Effector CD4-positive, alpha-beta T cell (primary cell): ENCODE measurements at places on chromosomes 3 and 15.

DNA sequence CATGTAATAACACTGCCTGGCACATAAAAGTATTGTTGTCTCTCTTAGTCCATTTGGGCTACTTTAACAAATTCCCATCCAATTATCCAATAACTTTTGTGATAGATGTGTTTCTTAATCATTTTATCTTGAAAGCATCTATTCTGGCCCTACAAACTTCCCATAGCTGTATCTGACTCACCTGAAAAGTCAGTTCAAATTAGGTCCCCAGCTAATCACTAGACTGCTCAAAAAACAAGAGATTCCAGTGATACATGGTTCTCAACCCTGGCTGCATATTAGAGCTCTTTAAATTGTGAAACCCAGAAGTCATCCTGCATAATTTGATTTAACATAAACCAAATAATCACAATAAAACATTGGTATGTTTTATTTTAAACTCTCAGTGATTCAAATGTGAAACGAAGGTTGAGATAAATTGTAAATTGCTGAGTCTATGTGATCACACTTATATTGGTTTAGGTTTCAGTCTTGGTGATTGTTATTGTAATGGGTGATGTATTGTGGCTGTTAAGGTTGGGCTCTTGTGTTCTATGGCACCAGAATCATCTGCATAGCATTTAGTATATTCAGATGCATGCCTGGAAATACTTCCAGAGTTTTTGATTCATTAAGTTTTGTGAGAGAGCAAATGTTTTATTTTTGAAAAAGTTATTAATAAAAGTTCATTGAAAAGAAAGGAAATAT, 268.9 kb upstream of the KCNMB2 start:
- no peak for DNase-seq

DNA sequence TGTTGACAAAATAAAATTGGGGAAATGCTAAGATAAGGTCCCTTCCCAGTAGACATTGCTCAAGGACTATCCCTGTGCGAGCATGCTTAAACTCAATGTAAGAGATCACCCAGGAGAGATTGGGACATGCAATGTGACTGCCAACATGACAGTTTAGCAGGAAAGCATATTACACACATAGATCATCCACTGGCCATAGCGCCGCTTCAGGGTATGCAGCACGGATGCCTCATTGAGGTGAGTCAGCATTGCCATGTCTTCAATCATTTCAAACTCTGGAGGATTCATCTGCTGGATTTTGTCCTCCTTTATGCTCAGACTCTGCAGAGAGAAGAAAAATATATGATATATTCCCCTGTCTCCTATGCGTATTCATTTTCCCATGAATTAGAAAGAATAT, 8.9 kb downstream of the MYH15 start:
- no peak for DNase-seq

- no peak for DNase-seq
Measured at GRCh38 chr15:96703794-96704550, 373.5 kb downstream of the NR2F2 start.

DNA sequence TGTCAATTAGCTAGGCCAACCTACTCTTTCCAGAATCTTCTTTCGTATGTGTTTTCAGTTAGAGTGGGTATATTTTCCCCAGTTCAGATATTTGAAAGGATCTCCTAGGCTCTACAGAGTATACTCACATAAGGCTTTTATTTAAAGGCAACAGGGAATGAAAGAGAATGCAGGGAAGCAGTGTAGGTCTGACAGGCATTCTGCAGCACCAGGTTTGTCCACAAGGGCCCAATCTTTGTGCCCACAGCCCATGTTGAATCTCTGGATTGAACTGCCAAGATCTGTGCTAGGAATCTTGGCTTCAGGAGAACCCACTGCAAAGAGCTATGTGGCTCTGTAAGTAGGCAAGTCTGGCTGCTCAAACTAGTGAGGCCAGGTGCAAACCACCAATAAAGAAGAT, 24.2 kb upstream of the GALNT15 start:
- no peak for DNase-seq

- DNase-seq, result no peak
Measured at GRCh38 chr3:16400106-16400931, 113.2 kb downstream of the RFTN1 start.

DNA sequence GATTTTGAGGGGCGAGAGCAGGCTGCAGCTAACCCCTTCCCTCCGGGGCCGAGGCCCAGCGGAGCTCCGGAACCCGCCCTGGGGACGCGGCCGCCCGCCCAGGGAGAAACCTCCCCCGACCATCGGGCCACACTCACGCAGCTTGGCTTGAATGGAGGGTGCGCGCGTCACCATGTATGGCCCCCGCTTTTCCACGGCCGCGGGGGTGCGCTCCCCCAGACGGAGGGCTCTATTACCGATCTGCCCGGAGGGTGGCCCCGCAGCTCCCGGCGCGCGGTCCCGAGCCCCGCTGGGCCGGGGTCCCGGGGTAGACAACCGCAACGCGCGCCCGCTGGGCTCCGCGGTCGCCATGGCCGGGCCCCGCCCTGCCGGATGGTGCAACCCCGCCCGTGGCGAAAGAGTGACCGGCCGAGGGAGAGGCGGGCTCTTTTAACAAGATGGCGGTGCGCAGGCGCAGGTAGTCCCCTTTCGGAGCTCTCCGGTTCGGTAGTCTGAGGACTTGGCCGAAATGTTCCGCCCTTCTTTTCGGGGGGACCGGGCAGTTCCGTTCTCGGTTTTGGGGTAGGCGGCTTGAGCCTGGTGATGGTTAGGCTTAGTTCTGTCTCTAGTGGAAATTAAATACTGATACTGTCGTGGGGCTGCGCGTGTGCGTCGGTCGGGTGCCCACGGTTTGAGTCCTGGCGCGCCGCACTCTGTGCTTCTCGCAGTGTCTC, at the start of gene FAM219B:
FAM219B (minus strand) TSS at position 402 of the 713 bp plus-strand sequence; CDS start at position 351, 51 bp downstream.
- peak; percentile 64 for DNase-seq

GRCh38 chr15:41935566-41936020, 36.8 kb downstream of the EHD4 start:
- no peak for DNase-seq

DNA sequence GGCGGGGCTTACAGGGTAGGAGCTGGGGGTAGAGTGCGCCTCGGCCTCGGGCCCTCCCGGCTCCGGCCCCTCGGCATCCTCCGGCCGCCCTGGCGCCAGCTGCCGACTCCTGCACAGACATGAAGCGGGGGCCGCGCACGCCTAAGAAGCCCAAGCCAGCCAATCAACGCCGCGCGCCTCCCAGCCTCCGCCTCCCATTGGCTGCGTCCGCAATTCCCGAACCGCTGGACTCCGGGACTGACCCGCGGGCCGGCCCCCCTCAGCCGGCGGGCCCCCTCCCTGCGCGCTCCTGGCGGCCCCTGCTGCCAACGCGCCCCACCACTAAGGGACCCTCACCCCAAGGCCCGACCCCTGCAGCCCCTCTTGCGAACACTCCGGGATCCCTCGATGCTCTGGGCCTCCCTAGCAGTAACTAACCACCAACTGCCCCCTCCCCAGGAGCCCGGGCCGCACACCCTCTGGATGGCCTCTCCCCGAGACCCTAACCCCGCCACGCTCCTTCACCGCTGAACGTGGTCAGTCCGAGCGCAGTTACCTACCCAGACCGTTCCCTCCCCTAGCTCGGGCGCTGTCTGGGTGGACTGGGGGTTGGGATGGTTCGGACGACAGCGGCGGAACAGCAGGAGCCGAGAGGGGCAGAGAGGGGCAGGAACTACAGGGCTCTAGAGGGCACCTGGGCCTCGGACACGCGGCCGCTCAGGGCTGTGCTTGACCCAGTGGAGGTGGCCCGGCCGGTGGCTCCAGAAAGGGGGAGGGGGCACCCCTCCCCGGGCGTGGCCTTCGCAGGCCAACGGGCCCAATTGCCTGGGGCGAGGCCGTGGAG, 5.0 kb downstream of the GATA2 start:
- no peak for DNase-seq

DNA sequence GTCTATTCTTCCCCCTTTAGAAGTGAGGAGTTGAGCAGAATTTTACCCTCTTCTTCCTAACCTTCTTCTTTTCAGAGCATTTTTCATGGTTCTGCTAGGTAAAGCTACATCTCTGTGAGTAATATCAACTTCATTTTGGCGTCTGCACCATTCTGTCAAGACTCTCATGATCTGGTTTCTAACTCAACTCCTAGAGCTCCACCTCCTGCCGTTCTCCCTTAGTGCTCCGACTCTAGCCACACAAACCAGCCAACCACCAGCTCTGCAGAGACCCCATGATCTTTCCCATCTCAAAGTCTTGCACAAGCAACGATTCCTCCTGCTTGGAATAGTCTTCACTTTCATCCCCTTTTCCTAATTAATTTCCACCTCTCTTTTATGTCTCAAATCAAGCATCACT, 193.9 kb upstream of the TMC3 start:
- no peak for DNase-seq

- no peak for DNase-seq
Measured at GRCh38 chr15:43919540-43920253, 92.9 kb downstream of the WDR76 start.

DNA sequence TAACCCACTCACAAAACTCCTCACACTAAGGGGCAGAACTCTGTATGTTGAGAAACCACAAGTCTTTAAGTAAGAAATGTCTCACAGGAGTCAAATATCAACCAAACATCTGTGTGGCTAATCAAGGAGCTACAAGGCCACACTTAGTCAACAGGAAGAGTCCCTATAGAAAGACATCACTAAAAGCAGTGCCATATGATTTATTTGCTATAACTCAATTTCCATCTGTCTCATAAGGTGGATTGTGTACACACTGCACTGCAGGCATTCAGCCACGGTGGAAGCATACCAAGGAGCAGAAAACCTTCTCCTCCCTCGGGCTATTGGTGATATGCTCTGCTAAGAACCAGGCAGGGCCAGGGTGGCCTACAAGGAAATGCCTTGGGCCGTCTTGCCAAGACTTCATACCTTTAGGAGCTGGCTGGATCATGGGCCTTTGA, 197.6 kb upstream of the CFAP20DC start:
- DNase-seq, result no peak

GRCh38 chr15:69593981-69594966, 141.7 kb downstream of the RPLP1 start:
- DNase-seq, result no peak

DNA sequence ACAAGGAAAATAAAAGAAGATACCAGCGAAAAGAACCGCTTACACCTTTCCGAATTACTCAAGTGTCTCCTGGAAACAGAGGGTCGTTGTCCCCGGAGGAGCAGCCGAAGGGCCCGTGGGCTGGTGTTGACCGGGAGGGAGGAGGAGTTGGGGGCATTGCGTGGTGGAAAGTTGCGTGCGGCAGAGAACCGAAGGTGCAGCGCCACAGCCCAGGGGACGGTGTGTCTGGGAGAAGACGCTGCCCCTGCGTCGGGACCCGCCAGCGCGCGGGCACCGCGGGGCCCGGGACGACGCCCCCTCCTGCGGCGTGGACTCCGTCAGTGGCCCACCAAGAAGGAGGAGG, 325 bp downstream of the ALCAM start:
- DNase-seq, result peak; percentile 20

GRCh38 chr3:56683122-56683817, at the start of gene TASOR:
TSS of gene TASOR (minus strand) at chr3:56683265. CDS start at chr3:56683006, 259 bp downstream.
- peak; percentile 81 for DNase-seq

- no peak for DNase-seq
Measured at GRCh38 chr3:121552379-121552778, 6.6 kb upstream of the POLQ start.

DNA sequence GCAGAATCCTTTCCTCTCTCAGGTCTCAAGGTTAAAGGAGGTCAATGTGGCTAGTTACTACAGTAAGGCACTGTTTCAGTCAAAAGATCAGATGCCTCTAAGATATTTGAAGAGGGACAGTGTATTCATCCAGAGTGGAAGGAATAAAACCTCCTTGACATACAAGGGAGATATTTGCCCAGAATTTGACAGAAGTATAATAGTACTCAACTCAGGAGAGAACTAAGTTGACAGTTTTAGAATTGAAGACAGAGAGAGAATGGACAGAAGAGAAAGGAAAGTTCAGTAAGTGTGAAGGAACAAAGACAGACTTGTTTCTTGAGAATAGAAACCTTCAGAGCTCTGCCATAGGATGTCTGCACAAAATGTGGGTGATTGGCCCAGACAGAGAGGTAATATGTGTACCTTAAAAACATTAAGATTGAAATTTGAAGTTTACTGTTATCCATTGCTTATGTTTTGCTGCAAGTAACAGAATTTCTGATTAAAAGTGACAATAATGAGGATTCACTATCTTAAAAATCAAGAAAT, 507.1 kb downstream of the IGSF11 start:
- DNase-seq, result no peak

- DNase-seq, result no peak
Measured at GRCh38 chr3:114127517-114127916, 51.3 kb downstream of the DRD3 start.

DNA sequence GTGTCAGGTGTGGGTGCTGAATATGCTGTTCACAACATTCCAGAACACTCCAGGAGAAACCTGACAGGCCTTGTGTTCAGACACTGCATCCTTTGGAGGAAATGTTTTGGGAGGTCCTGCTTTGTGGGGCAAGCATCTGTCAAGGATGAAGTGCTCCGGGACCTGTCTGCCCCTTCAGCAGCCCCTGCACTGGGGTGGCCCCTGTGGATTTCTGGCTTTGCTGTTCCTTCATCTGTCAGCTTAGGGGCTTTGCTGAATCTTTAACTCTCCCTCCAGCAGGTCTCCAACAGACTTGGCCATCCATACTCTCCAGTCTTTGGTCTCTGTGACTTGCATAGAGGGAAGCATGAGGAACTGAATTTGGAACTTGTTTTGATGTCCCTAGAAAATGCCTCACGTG, 3.1 kb downstream of the PRR23E start:
- no peak for DNase-seq

DNA sequence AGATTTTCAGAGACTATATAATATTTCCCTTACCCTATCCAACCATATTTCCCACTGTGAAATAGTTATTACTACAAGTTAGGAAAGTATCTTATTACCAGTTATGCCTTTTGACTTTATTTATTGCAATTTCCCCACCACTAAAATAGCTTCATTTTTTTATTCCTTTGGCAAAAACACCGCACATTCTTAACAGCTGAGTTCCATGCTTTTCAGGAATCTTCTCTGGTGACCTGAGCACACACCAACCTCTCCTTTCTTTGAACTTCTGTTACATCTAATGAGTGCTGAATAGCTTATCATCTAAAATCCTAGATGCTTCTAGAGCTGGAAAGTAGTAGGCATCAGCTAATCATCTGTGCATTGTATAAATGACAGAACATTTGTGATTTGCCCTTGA, 99.1 kb downstream of the UBE2E2 start:
- DNase-seq, result no peak

- DNase-seq, result no peak
Measured at GRCh38 chr3:23324745-23325144, 121.6 kb downstream of the UBE2E2 start.

- DNase-seq, result no peak
Measured at GRCh38 chr15:71281256-71281655, 166.0 kb downstream of the THSD4 start.

DNA sequence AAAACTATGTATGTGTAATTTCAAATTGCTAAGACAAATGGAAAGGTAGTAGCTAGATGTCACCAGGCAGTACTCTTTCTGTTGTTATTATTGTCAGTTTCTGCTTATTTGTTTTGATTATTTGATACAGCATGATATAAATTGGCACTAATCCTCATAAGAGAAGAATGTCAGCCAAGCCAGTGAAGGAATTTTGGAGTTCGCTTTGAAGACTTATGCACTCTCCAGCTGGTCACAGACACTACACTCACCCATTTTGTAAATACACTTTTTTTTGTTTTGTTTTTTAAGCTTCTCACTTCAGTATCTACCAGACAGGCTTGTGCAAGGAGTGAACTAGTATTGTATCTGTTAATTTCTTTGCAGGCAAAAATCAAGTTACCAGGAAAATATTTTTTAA, 180.2 kb upstream of the TTC14 start:
- no peak for DNase-seq
